ENCODE measurements at places on chromosomes 11 and 22.

DNA sequence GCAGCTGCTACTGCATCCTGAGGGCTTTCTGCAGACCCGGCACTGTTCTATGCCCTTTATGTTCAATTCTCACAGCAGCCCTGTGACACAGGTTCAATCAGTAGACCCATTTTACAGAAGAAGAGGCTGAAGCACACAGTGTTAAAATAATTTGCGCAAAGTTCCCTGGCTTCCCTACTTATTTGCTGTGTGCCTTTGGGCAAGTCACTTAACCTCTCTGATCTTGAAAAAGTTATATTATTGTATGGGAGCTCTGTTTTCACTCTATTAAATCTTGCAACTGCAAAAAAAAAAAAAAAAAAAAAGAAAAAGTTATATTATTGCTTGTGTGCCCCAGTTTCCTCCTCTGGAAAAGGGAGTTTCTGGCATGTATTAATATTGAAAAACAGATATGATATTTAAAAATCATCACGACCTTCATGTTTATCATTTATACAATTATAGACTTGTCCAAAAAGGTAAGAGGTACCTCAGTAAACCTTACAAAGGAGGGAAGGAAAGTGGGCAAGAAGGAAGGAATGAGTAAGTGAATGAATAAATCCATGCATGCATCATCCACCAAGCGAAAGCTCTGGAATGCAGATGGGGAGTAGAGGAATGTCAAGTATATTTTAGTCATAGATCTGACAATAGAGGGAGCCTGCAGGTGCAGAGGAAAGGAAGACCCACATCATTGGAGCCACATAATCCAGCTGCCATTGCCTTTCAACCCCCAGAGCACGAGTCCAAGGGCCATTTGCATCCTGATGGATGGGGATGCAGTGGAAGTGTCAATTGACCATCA, 21.2 kb upstream of the ISX start:
- DNase-seq = no peak

DNA sequence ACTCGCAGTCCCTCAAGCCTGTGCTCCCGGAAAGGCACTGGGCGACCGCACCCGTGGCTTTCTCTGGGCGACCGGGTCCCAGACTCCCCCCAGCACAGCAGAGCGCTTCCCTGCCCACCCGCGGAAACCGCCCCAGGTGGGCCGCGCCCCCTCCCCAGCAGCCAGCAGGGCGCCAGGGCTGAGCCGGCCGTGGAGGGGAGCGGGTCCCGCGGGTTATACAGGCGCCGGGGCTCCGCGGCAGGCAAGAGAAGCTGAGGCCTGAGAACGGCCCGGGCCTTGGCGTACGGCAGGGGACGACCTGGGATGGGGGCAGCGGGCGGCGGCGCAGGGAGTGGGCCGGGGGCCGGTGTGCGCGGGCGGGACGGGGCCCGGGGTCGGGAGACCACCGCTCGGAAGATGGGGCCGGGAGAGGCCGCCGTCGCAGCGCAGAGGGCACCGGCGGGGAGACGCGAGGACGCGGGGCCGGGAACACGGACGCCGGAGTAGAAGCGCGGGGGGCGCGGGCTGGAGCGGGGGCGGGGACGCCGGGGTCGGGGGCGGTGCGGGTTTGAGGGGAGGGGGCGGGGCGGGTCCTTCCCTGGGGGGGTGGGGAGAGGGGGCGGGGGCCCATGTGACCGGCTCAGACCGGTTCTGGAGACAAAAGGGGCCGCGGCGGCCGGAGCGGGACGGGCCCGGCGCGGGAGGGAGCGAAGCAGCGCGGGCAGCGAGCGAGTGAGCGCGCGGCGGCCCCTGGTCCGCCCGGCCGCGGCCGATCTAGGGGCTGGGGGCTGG, at the start of gene MDK:
MDK (plus strand) TSS at position 622 of the 771 bp plus-strand sequence. CDS start 389 bp downstream, outside the sequence.
- DNase-seq = no peak

DNA sequence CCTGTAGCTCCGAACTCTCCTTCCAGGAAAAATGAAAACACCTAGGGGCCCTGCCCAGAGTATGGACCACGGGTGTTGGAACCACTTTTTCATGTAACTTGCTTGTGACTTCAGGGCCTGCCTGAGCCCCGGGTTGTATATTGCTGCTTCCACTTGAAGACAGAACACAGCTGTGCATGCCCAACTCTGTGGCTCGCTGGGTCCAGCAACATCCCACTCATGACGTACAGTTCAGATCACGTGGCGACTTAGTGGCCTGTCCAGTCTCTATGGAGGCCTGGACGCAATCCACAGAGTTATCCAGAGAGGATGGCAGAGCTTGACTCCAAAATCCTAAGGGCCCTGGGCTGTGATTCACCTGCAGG, 6.8 kb downstream of the C11orf21 start:
- DNase-seq = no peak

DNA sequence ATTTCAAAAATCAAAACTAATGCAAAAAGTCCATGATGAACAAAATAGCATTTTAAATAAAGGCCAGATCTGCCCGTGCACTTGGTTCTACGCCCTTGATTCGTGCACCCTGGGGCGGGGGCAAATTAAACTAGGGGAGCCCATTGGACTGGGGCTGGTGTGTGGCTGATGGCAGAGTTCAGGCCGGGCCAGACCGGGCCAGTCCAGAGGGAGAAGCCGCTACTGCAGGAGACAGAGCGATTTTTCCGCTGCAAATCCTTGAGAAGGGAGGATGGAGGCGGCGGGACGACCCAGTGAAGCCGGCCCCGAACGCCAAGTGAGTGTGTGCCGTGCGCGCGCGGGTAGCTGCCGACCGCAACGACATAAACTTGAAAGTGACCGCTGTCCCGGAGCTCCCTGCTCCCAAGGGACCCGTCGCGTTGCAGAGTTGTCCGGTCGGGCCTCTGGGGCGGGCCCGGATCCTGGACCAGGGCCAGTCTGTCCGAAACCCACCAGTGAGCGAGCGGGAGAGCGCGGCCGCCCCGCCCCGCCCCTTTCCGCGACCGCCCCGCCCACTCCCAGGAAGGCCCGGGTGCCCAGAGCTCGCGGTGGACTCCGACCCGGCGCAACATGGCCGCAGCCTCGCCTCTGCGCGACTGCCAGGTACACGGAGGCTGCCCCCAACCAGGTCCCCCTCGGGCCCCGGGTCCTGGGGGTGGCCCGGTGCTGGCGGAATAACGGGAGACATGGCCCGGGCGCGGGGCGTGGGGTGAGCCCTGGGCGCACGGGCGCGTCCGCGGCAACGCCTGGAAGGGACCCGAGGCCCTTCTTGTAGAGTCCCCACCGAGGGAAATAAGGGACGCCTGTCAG, at the start of gene TTC38:
TTC38 (plus strand) TSS at position 578 of the 849 bp plus-strand sequence; CDS start at position 610, 32 bp downstream.
- no peak for DNase-seq

DNA sequence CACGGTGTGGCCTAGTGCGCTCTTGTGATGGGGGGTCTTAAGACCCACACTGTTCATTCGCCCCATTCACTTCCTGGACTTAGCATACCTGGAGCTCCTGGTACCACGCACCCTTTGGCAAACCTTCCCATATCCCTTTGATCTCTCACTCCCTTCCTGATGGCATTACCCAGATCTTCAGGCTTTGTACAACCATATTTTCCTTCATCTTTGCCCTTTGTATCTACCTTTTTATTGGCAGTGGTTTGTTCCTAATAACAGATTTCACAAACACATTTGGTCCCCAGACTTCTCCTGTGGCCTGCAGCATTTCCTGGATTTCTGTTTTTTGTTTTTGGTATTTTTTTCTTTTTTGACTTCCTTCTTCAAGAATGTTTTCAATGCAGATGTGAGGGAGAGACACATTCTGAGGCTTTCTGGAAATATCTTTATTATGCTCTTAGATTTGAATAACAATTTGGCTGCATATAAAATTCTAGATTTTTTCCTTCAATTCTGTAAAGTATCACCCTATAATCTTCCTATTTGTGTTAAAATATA, 16.1 kb upstream of the IFITM3 start:
- DNase-seq = no peak

DNA sequence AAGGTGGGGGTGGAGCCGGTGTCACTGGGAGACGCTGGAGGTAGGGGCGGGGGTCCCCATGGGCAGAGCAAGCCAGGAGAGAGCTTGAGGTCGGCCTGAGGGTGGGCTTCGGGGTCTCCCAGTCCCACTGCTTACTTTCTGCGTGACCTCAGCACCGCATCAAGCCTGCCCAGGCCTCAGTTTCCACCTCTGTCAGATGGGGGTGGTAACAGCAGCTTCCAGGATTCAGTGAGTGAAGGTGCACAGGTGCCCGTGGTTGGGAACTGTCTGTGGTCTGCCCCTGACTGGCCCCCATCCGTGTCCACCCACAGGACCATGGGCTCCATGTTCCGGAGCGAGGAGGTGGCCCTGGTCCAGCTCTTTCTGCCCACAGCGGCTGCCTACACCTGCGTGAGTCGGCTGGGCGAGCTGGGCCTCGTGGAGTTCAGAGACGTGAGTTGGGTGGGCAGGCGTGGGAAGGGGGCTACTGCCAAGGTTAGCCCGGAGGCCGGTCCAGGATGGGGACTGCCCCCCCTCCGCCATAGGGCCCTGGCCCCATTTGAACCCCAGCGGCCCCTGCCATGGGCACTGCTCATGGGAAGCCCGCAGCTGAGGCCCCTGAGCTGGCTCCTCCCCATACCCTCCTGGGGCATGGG, 2.2 kb downstream of the TCIRG1 start:
- DNase-seq = no peak

DNA sequence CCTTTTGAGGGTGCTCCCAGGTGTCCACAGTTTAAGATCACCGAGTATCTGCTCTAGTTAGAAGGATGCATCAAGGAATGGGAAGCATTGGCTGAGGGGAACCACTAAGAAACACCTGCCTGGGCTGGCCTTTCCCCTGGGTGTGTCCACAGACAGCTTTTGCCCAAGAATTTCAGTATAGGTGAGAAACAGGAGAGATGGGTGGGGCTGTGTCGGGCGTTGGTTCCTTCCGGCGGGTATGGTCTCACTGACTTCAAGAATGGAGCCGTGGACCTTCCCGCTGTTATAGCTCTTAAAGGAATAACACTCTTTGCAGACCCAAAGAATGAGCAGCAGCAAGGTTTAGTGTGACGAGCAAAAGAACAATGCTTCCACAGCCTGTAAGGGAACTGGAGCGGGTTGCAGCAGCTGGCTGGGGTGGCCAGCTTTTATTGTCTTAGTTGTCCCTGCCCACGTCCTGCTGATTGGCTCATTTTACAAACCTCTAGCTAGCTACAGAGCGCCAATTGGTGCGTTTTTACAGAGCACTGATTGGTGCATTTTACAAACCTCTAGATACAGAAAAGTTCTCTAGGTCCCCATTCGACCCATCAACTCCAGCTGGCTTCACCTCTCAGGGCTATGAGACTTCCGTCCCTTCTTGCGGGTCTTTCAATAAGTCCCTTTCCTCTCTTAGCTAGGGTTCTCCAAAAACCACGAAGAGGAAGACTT, 2.4 kb downstream of the FADS1 start:
- DNase-seq = no peak

All from stimulated activated CD8-positive, alpha-beta memory T cell treated with anti-CD3 and anti-CD28 coated beads, Interleukin-7, amount 100 ng/mL, for 24 hours (primary cell).